ENCODE measurements at places on chromosomes 16 and 17.

GRCh38 chr17:29560316-29560715, 6.5 kb downstream of the ABHD15 start:
- DNase-seq: no peak

GRCh38 chr17:28744972-28745785, 1.4 kb downstream of the TRAF4 start:
- DNase-seq: no peak

DNA sequence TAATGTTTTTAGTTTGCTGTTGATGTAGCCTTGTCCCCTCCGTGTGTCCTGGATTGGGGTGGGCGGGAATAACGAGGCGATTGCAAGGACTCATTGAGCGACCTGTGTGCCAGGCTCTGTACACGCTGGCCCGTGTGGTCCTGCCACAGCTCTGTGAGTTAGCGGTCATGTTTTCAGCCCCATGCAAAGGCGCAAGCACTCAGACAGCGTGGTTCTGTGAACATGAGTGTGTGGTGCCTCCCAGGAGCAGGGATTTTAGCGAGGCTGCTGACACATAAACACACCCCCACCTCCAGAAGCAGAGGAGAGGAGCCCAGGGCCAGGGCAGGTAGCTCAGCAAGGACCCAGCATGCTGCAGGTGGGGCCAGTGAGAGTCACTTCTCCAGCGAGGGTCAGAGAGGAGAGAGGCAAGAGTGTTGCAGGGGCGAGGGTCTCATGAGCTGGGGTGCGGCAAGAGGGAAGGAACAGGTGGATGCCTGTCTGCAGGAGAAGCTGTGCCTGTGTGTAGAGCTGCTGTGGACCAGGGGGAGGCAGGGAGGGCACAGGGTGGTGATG, 115.3 kb downstream of the OR1D5 start:
- no peak for DNase-seq

- no peak for DNase-seq
These were observed 602.1 kb upstream of the GOT2 start for GRCh38 chr16:59336136-59336695.

DNA sequence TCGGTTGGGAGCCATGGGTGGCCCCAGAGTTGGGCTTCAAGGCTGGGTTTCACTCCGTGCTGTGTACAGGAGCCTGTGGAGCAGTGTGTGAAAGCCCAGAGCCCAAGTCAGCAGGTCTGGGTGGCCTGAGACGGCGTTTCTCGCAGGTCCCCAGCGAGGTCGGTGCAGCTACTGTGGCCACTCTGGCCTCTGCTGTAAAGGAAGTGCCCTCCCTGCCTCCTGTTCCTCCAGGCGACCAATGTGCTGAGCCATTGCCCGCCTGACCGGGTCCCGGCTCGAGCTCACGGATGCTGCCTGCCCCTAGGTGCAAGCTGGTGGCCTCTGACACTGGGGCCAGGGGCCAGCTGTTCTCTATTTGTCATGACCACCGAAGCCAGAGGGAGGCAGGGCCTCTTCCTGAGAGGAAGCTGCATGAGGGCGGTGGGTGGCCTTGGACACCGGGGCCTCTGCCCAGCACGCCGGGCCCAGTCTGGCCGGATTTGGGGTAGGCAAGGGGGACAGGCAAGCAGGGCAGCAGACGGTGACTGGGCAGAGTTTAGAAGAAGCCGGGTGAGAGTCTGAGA, 170.9 kb downstream of the IRF8 start:
- DNase-seq: no peak

GRCh38 chr17:18087610-18088491, at the start of gene DRG2:
DRG2 (plus strand) TSS chr17:18087948; CDS start chr17:18088024, 76 bp downstream.
- DNase-seq: peak; percentile 95

DNA sequence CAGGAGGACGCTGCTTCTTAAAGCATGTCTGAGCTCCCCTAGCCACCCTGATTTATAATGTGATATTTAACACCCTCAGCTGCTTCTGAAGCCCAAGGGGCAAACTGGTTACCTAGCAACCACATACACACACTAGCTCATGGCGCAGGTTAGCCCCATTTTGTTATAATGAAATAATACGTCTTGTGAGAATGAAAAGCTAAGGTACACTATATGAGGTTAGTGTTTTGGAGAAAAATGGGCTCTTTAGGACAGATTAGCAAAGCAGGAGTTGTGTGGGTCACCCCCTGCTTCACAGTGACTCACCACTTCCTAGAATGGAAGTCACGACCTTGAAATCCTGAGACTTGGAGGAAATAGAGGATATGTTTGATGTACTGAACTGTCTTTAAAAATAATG, 404.8 kb upstream of the HSBP1 start:
- DNase-seq: no peak

DNA sequence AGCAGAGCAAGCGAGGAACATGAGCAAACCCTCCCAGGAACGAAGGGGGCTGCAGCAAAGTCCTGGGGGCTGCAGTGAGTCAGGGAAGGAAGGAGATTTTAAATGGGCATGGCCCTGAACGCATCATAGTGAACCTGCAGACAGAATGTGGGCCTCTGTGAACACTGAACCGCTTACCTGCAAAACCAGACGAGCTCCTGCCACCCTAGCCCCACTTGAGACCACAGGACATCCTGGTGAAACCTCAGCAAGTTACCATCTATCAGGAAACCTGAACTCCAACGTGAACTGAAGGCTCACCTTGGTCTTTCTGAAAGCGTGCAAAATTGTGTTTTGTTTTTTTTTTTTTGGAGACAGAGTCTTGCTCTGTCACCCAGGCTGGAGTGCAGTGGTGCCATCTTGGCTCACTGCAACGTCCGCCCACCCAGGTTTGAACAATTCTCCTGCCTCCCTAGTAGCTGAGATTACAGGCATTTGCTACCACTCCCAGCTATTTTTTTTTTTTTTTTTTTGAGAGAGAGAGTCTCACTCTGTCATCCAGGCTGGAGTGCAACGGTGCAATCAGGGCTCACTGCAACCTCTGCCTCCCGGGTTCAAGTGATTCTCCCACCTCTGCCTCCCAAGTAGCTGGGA, 30.8 kb downstream of the FANCA start:
- no peak for DNase-seq

- no peak for DNase-seq
These were observed 33.3 kb downstream of the TNFRSF13B start for GRCh38 chr17:16938496-16939207.

GRCh38 chr17:57490890-57491289, 234.6 kb downstream of the MSI2 start:
- no peak for DNase-seq

- no peak for DNase-seq
These were observed 119.2 kb downstream of the PITPNC1 start for GRCh38 chr17:67496286-67496685.

- no peak for DNase-seq
These were observed 30.8 kb upstream of the ADCY7 start for GRCh38 chr16:50235581-50235980.

GRCh38 chr17:79041723-79042420, 17.9 kb downstream of the C1QTNF1 start:
- no peak for DNase-seq

- no peak for DNase-seq
These were observed 20.4 kb upstream of the SMURF2 start for GRCh38 chr17:64682261-64683181.

- no peak for DNase-seq
These were observed 128.7 kb downstream of the PRKCA start for GRCh38 chr17:66430846-66431795.

GRCh38 chr16:15571557-15571956, 71.4 kb downstream of the MARF1 start:
- DNase-seq: no peak

DNA sequence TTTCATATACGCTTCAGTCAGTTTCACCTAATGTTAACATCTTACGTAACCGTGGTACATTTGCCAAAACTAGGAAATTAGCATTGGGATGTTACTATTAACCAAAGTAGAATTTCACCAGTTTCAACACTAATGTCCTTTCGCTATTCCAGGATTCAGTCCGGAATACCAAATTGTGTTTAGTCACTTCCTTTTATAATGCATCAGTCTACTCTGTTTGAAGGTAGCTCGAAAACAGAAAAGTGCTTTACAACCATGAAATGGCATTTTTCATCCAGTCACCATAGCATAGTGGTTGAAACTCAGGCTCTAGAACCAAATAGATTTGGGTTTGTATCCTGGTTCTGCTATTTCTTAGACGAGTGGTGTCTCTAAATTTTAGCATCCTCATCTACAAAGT, 29.4 kb downstream of the AP2B1 start:
- no peak for DNase-seq

- no peak for DNase-seq
These were observed 233.5 kb upstream of the RPL38 start for GRCh38 chr17:73969956-73970355.

DNA sequence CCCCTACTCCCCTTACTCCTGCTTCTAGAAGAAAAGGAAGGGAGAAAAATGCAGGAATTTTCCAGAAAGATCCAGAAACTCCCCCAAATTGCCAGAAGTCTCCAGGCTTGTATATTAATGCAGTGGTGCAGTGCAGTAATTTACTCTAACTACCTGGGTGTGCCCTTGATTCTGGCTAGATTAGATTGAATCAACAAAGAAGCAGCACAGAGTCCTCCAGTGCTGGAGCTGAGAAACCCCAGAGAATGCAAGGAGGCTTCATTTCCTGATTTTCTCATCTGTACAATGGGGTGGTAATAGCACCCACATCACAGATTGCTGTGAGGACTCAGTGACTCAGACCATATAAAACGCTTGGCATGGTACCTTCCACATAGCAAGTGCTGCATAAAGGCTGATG, 247.3 kb upstream of the RPL38 start:
- DNase-seq: no peak

DNA sequence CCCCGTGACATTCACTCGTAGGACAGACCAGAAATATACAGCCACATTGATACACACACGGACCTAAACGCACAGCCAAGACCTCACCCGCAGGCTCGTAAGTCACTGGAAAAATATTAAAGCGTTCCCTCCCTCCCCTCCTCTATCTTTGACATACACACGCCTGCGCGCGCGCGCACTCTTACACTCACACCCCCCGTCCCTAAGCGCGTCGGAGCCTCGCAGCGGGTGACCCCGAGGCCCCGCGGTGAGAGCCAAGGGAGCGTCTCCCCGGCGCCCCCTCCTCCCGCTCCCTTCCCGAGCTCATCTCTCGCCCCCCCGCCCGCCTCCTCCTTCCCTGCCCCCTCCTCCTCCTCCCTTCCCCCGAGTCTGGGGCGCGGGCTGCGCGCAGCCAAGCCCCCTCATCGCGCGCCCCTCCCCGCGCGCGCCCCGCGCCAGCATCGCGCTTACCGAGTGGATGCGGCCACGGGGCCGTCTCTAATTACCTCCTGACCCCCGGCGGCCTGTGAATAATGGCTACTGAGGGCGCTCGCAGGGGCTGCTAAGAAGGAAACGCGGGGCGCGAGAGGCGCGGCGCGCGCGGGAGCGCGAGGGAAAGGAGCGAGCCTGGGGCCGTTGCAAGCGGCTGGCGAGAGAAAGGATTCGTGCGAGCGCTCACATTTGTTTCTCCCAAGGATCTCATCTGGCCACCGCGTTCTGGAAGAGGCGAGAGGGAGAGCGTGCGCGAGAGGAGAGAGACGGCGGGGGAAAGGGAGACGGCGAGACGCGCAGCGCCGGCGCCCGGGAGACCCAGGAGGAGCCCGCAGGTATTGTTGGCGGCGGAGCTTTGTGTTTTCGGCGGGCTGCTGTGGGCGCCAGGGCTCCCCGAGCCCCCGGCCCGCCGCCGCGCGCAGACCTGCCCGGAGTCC, 42.4 kb downstream of the RAI1 start:
- DNase-seq: peak; percentile 65

DNA sequence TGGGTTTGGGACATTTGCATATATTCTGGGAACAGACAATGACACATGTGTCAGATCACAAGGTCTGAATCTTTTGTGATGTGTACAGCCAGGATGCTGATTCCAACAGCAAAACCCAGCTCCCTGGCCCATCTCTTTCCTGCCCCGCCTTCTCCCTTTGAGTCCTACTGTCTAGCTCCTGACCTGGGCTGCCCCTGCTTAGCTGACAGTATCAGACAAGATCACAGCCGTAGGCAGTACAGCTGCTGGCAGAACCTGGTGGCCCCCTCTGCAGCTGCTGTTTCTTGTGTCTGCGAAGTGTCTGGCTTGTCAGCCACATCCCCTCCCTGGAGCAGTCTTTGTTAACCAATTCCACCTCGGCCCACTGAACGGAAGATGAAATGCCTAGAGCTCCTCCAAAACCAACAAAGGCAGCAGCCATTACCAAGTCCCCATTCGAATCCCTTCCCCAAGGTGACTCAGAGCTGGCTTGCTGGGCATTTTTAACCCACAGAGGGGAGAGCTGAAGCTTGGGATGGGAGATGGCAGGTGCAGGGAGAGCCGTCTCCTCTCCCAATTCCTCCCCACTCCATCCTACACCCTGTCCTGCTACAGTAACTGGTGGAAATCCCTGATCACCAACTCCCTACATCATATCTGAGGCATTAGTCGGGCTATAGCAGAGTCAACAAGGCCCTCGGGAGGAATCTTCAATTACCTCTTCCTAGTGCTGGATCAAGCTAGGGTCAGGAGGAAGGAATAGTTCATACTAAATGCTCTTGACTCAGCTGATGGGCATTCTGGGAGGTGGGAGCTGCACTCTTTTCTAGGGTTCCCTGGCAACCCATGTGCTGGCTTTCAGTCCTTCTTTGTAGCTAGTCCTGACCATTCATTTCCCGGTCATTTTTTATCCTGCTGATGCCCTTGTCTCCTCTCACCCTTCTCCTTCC, 5.8 kb downstream of the PIPOX start:
- no peak for DNase-seq

- DNase-seq: no peak
These were observed 82.6 kb downstream of the C16orf95 start for GRCh38 chr16:87234601-87235000.

GRCh38 chr16:62755938-62756337, 719.7 kb upstream of the CDH8 start:
- DNase-seq: no peak

- DNase-seq: no peak
These were observed 39.5 kb downstream of the VMP1 start for GRCh38 chr17:59746849-59747445.

DNA sequence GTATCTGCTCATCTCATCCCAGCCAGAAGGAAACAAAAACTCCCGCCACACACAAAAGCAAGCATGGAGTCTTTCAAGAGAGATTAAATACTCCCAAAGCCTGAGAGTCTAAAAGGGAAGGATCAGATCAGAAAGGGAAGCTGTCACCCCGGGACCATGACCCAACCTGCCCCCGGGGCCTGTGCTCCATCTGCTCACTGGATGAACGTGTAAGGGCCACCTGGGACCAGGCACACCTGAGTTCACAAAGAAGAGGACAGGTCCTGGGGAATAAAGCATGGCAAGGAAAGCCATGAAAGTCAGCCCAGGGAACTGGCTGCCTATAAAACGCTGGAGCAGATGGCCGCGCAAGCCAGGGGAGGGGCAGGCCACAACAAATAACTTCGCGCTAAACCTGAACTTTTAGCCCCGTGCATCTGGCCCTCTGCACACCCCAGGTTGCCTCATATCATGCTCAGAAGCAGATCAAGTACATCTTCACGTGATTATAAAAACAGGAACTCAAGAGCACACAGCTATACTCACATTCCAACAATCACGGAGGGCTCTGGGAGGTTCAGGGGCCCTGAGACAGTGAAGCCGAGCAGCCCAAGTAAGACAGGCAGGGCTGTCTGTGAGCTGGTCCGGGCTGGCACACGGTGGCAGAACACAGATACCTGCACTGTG, 3.4 kb downstream of the TMEM11 start:
- DNase-seq: no peak
